ENCODE measurements at places on chromosomes 2 and 18.
A peak's percentile ranks its signal among the peaks of the same experiment; 100 is the strongest.

DNA sequence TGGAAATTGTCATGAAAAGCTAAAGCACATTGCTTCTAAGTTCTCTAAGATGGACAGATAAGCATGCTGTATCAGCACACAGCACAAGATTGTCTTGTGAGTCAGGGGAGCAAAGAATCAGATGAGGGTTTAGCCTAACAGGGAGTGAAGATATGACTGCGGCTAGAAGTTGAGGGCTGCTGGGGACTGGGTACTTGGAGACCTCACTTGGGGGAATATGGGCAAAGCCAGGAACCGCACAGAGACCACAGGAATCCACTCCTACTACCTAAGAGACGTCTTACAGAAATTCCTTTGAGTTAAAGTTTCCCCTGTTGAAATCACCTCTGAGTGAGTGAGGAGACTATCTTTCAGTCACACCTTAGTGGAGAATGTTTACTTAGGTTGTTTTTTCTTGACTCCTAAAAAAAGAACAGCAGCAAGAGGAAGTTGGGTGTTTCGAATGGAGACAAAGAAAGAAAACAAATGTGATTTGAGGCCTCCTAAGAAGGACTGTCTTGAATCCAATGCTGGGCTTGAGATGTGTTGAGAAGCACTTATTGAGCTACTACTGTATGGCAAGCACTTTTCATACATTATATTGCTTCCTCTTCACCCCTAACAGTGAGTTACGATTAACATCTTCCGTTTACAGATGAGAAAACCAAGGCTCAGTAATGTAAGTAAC is 100.7 kb downstream of the ANKRD44 start:
- peak; percentile 63 for DNase-seq

- no peak for DNase-seq
These were observed 38.5 kb upstream of the GPR17 start for GRCh38 chr2:127607399-127607908.

DNA sequence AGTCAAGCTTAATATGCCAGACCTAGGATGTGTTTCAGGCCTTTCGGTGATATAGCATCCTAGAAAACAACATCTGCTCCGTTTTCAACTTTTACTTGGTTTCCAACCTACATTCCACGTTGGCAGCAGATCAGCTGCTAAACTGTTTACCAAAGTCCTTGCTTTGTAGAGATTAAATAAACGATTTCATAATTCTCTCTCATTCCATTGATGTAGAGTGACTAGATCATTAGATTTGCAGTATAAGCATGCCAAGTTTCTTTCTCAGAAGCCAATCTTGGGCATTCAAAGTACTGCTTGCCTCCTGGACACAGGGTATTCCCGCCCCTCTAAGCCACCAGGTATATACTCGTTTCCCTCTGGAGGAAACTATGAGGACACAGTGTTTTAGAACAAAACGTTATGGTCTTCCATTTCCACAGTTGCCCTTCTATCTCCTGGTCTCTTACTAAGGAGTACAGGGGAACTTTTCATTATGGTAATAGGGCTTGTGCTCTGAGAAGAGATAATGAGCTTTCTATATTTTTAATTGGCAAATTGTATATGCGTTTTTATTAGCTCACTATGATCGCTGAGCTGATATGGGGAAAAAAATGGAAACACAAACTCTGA is 10.5 kb upstream of the INSIG2 start:
- DNase-seq = no peak

DNA sequence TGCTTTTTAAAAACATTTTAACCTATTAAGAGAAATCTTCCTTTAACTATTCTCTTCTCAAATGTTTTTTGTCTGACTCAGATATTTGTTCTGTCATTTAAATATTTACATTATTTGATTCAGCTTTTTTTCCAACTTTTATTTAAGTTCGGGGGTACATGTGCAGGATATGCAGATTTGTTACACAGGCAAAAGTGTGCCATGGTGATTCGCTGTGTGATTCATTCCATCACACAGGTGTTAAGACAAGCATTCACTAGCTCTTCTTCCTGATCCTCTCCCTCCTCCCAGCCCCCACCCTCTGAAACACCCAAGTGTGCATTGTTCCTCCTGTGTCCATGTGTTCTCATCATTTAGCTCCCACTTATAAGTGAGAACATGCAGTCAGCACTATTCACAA is 19.4 kb downstream of the SP100 start:
- DNase-seq = no peak

DNA sequence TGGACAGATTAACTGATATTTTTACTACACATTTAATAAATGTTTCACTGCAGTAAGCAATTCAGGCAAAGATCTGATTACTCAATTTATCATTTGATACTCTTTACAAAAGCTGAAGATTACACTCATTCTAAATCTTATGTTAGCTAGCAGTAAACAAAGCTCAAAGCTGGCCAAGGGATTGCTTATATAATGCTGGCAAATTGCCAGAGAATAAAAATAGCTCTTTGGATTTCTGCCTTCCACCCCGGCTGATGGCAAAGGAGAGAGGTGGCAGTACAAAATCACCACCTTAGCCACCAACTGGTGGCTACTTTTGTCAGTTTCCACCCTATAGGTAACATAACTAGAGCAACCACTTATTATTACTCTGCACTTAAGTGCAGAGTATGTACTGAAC is 320.5 kb downstream of the FSIP2 start:
- DNase-seq = no peak

DNA sequence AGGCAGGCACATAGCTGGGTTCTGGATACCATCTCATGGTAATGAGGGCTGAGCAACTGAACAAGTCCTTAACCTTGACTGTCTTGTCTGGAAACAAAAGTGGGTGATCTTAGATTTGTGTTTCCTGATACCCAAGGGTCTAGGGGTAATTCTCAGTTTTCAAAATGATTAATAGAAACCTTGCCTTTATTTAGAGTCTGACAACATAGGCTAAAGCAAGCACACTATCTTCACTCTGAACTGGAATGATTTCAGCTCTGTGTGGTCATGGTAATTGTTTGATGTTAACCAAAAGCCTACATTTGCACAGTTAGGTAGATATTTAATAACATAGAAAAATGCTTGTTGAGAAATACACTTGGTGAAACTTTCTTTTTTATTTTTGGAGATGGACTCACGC is 6.8 kb upstream of the LAMA3 start:
- no peak for DNase-seq

DNA sequence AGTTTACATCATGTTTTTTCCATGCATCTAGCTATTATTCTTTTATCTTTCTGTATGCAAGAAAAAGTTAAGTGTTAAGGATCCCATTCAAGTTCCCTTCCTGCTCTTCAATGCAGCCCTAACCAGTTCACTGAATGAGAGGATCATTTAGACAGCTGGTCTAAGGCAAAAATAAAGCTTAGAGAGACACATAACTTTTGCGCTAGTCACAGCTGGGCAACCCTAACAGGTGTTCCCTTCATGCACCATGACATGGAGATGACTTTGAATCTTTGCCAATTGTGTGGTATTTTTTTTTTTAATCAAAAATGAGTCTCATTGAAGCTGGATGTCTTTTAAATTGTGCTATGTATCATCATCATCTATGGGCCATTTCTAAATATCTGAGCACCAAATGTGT is 393.8 kb upstream of the CYRIA start:
- DNase-seq = no peak

GRCh38 chr2:128765811-128766210 is 447.1 kb upstream of the HS6ST1 start:
- DNase-seq = no peak

- no peak for DNase-seq
These were observed 318.1 kb upstream of the NT5C1B start for GRCh38 chr2:18907508-18907907.

- DNase-seq = no peak
These were observed 706.5 kb upstream of the FAM98A start for GRCh38 chr2:34305587-34305986.

DNA sequence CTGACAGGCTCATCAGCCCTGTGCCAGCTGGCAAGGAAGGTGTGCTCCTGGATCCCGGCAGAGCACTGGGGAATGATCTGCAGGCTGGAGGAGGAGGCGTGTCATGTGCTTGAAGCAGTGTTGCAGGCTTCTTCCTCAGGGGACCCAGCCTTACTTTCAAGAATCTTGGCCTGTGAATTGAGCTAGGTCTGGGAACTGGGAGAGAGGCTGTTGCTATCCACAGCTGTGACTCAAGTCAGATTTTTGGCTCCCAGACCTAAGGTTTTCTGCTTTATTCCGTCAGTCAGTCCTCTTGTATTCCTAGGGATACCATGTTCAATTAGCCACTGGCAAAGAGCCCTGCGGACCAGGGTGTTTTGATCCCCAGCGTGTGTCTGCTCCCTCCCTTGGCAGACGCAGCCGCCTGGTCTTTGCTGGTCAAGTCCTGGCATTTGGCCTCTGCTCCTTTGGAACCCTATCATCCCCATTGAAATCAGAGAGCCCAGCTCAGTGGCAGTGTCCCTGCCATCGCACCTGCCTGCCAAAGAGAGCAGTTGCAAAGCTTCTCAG is 32.4 kb downstream of the ASB1 start:
- no peak for DNase-seq

GRCh38 chr18:48643262-48643661 is 104.4 kb downstream of the CTIF start:
- DNase-seq = no peak

GRCh38 chr18:45760462-45761036 is 36.6 kb downstream of the SLC14A1 start:
- DNase-seq = no peak

GRCh38 chr18:54251606-54252390 is 17.5 kb upstream of the POLI start:
- no peak for DNase-seq

- peak; percentile 13 for DNase-seq
These were observed 118.9 kb downstream of the LPIN1 start for GRCh38 chr2:11865378-11865777.

DNA sequence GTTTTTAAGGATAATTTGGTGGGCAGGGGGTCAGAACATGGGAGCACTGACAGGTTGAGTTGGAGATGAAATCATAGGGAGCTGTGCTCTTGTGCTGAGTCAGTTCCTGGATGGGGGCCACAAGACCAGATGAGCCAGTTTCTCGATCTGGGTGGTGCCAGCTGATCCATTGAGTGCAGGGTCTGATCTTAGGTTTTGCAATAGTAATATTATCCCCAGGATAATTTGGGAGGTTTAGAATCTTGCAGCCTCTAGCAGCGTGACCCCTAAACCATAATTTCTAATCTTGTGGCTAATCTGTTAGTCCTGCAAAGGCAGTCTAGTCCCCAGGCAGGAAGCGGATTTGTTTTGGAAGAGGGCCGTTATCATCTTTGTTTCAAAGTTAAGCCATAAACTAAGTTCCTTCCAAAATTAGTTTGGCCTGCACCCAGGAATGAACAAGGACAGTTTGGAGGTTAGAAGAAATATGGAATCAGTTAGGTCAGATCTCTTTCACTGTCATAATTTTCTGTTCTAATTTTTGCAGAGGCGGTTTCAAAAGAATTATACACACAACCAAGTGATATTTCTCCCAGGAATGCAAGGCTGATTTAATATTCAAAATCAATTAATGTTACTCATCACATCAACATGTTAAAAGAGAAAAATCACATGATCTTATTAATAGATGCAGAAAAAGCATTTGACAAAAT is 23.0 kb downstream of the DBI start:
- DNase-seq = no peak

DNA sequence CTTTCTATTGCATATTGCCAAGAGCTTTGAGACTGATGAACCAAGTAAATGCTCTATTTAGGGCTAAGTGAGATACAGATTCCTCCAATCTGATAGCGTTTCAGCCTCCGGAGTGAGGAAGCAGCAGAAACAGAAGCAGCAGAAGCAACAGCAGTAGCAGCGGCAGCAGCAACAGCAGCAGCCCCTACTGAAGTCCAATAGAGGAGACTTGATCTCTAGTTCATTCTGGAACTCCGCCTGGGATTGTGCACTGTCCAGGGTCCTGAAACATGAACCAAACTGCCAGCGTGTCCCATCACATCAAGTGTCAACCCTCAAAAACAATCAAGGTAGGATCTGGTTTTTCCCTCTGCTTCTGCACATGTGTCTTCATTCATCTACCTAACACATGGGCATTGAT is at the start of gene DPP10:
DPP10 (plus strand) TSS at position 132 of the 400 bp plus-strand sequence.
- no peak for DNase-seq

GRCh38 chr2:140362361-140362760 is 1582.2 kb upstream of the NXPH2 start:
- DNase-seq = no peak

DNA sequence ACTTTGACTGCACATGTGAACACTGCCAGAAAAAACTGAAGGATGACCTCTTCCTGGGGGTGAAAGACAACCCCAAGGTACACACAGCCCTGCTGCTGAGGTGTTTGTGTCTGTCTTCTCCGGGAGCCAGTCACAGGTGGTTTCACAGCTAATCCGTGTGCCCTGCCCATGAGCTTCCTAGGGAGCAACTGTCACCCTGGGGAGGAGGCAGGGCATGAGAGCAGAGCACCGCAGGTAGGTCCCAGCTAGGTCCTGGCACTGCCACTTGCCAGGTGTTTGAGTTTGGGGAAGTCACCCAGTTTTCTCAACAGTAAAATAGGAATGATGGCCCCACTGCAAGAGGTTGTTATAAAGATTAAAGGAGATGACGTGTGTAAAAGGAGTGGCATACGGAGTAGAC is 29.1 kb downstream of the SMYD1 start:
- DNase-seq = no peak

DNA sequence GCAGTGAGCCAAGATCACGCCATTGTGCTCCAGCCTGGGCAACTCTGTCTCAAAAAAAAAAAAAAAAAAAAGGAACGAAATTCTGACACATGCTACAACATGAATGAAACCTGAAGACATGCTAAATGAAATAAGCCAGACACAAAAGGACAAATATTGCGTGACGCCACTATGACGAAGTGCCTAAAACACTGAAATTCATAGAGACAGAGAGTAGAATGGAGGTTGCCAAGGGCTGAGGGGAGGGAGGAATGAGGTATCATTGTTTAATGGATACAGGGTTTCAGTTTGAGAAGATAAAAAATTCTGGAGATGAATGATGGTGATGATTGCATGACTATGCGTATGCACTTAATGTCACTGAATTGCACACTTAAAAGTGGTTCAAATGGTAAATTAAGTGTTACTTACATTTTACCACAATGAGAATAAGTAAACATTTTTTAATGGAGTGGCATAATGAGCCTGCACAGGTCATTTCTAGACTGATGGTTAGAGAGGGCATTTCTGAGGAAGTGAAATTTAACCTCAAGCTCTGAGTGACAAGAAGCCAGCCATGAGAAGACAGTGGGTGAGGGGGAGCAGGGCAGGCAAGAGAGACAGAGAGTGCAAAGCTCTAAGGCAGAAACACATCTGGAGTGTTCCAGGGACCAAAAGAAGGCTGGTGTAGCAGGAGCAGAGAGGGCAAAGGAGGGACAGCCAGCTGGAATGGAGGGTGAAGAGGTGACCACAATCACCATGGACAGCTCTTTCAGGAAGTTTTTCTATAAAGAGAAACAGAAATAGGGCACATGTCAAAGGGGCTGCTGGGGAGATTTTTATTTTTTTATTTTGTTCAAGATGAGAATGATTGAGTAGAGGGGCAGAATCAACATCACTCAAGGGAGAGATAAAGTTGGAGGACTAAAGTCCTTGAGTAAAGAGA is 20.6 kb upstream of the EXOC6B start:
- DNase-seq = no peak

DNA sequence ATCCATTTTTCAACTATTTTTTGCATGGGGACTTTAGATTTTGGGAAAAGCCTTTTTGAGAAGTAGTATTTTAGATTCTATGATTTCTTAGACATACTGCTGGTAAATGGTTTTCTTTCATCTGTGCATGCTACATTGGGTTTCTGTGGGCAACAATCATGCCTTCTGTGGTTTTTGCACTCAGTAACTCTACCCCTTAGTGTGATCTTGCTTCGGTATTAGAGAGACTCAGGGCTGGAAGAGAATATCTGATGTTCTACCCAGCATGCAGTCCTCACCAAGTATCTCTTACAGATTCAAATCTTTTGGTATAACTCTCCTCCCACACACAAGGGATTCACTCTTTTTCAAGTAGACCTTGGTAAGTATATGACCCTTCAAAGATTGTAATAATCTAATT is 183.0 kb downstream of the PMAIP1 start:
- no peak for DNase-seq

Measured in activated naive CD4-positive, alpha-beta T cell treated with Interleukin-2 at 50 U/mL for 16 hours (primary cell).